Hematopoietic multipotent progenitor cell treated with erythropoietin and hydrocortisone succinate and interleukin-3 and kit ligand, for 8 days (in vitro differentiated cells): ENCODE measurements at places on chromosomes 1 and 21.

- no peak for DNase-seq
Observed at GRCh38 chr1:9349331-9349851, 56.7 kb downstream of the SPSB1 start.

DNA sequence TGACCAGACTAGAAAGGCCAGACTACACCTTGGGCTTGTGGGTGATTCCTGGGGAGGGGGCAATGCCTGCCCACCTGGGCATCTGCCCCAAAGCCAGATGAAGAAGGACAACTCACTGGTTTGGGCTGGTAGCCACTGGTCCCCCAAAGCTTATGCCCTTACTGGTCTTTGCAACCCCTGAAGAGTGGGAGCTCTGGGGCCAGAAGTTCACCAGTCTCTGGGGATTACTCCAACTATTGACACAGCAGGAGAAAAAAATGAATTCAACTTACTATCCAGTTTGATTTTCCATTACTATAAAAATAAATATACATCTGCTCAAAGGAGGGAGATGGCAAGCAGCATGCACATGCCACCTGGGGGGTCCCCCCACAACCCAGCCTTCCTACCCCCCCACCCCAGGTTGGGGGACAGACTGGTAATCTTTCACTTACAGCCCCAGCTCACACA, 2.6 kb downstream of the AHDC1 start:
- no peak for DNase-seq

DNA sequence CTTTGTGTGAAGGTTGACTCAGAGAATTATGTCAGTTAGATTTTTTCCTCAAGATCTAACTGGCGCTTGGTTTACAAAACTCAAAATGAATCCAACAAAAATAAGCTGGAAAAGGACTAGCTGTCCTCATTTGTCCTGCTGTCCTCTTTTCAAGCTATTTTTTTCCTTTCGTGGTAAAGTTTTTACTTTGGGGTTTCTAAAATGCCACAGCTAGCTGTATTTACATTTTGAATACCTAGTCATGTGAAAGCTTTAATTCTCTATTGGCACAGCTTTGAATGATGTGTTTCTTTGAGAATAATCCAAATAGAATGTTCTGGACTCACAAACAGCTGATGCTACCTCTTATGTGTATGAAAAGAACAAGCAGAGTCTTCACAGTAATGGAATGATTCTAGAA, 673.6 kb upstream of the NR5A2 start:
- no peak for DNase-seq

GRCh38 chr1:206947255-206947654, 989 bp upstream of the PIGR start:
- DNase-seq = no peak

DNA sequence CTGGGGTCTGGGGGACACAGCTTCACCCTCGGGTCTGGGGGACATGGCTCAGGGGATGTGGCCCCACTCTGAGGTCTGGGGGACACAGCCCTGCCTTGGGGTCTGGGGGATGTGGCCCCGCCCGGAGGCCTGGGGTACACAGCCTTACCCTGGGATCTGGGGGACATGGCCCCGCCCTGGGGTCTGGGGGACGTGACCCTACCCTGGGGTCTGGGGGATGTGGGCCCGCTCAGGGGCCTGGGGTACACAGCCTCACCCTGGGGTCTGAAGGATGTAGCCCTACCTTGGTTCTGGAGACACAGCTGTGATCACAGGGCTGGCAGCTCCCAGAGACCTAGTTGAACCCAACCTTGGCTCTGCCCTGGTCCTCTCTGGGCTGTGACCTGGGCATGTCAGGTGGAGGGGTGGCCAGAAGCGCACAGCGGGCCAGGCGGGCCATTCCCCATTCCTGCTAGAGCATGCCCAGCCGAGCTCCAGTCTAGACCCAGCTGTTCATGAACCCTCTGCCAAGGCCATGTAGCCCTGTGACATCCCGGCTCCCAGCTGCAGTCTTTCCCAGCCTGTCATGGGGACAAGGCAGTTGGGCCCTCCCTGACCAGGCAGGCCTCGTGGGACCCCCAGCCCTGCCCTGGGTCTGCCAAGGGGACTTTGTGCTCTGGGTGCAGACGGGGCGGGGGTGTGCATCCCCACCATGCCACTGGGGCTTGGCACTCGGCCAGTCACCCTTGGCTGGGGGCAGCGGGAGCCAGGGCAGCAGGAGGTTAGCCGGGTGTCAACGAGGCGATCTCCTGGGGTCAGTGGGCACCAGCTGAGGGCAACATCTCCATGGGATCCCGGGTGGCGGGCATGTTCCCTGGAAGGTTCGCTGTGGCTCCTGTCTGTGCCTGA, 43.9 kb downstream of the WNT9A start:
- DNase-seq = no peak

DNA sequence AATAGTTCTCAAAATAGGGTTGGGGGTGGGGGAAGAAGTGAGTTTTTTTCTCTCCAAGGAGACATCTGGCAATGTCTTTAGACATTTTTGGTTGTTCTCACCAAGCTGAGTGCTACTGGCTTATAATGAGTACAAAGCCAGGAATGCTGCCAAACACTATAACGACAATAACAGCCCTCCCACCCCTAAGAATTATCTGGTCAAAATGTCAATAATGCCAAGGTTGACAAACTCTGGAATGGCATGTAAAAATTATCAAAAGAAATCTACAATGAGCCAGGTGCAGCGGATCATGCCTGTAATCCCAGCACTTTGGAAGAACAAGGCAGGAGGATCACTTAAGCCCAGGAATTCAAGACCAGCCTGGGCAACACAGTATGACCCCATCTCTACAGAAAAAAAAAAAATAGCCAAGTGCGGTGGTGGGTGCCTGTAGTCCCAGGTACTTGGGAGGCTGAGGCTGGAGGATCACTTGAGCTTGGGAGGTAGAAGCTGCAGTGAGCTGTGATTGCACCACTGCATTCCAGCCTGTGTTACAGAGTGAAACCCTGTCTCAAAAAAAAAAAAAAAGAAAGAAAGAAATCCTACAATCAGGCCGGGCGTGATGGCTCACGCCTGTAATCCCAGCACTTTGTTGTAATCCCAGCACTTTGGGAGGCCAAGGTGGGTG, 2.5 kb downstream of the ATP5PF start:
- no peak for DNase-seq

DNA sequence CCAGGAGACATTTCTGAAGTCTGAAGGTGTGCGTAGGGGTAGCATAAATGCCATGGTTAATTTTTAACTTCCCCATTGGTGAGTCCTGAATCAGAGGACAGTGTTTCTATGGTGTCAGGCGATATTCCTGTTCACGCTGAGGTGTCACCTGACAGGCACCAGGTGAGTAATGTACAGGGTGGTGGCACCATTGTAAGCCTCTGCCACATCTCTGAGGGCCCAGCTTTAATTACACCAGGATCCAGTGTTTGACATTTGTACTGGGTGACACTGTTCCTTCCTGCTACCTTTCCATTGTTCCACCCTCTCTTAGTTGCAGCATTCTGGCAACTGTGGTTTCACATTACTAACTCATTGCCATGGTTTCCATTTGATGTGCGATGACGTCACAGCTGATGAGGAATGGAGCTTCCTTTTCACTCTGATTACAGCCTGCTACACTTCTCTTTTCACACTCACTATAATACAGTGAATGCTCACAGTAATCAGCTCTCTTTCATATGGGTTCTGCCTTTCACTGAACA, 40.6 kb upstream of the MARK1 start:
- no peak for DNase-seq

GRCh38 chr1:6904476-6905170, 119.4 kb downstream of the CAMTA1 start:
- DNase-seq = no peak

DNA sequence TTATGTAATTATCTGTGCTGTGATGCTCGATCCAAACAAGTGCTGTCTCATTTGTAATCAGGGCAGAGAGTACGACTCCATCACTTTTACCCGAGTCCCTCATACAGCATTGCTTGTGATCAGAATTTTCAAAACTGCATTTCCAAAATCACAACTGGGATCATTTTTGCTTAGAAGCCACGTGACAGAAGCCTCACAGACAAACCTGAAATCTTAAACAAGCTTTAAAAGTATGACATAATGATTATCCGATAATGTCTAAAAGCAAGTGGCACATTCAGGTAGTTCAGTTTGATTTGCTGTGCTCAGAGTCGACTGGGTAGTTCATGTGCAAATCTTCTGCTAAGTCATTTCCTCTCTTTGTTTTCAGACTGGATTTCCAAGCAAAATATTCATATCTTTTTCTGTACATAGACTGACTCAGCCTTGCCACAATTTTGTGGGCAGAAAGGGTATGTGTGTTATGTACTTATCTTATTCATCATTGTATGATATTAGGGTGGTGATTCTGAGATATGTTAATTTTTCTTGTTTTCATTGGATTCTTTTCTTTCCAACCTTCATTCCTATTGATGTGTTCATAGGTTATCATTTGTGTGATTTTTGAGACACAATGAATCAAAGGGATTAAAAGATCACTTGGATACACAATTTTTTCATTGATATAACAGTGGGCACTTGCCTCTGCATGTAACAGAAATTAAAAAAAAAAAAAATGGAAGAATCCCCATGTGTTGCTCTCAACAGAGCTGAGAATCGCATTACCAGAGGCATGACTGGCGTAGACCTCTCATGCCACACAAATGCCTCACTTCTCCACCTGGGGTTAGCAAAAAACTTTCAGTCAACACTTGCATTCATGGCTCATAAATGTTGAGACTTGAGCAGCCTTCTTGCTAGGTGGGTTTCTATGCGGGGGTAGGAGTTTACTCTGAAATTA, 355.7 kb downstream of the LTN1 start:
- DNase-seq = peak; percentile 59

DNA sequence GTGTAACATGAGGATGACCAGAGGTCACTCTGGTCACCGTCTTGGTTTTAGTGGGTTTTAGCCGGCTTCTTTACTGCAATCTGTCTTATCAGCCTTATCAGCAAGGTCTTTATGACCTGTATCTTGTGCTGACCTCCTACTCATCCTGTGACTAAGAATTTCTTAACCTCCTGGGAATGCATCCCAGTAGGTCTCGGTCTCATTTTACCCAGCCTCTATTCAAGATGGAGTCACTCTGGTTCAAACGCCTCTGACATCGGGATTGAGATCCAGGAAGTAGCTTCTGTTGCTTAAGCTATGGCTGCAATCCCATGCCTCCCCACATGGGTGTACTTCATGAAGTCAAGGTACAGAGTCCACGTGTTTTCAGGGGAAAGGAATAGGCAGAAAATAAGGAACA, 19.9 kb downstream of the FMN2 start:
- no peak for DNase-seq

DNA sequence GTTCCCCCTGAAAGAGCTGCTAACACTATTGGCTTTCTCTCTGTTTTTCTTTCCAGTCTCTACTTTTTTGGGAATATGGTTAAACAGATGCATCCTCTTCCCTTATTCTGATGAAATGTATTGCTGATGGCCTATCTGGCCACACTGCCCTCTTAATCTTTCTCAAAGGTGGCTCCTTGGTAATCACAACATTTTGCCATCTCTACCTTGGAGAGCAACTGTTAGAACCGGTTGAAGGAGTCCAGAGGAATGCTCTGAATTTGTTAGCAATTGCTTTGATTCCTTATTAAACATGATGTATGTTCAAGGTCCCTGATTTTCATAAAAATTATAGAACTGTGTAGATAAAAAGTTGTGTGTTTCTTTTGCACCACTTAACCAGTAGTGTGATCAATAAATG, 50.1 kb upstream of the ARID1A start:
- no peak for DNase-seq

DNA sequence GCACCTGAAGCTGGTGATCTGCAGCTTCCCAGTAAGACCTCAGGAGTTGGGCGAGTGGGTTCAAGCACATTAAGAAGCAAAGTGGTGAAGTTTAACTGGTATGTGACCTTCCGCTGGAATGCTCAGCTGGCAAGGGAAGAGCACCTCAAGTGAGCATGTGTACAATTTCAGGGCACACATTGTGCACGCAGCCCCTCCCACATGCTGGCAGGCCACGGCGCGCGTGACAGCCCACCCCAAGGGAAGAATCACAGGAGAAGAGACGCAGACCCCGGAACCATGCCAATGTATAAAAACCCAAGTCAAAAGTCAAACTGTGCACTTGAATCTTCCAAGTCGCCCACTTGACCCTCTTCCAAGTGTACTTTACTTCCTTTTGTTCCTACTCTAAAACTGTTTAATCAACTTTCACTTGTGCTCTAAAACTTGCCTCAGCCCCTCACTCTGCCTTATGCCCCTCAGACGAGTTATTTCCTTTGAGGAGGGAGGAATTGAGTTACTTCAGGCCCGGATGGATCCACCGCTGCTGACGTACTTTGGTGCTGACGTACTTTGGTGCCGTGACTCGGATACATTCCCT, 20.0 kb downstream of the LRRC3 start:
- no peak for DNase-seq

DNA sequence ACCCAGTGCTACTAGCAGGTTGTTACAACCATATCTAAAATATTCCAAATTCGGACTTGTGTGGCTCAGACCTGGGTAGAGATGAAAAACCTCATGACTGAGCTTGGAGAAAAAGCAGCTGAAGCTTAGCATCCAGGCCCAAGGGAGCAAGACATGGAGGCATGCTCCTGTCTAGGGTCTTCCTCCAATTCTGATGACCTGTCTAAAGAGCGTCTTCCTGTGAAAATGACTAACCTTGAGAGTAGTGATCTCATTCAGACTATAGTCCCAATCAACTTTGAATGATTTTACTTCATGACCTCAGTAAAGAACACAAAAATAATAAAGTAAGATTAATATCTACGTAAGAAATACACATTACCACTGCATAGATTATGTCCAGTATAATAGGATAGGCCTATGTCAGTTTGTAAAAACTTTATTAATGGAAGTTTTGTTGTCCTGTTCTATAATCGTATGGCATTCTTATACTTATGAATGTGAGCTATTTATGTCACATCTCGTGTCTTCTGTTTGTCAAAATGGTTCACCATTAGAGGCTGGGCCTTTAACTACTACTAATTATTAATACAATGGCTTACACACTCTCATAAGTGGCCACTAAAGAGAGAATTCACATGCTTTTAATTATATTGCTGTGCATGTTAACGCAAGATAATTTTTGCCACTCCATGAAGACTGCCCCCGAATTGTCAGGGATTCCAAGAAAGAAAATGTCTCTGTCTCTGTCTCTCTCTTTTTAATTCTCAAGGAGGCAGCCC, 201.3 kb downstream of the NCAM2 start:
- DNase-seq = no peak

DNA sequence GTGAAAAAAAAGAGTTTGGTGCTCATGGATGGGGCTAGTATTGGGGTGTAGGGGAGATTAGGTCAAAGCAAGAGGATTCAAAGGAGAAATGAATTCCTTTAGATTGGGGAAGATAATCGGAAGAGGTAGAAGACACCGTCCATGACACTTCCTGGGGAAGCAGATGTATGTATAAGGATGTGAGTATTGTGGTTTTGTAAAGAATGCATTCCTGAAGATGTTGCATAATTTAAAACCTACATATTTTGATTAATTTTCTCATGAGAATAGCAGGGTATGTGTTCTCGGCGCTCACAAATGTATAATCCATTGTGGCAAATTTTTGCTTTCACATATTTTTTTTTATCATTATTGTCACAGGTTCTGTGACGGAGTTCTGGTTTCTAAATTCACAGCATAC, 5.5 kb upstream of the LGALS8 start:
- no peak for DNase-seq

GRCh38 chr1:212935387-212935981, 14.9 kb upstream of the VASH2 start:
- peak; percentile 17 for DNase-seq

- peak; percentile 78 for DNase-seq
Observed at GRCh38 chr1:234544087-234544579, 65.2 kb upstream of the TARBP1 start.

GRCh38 chr1:216181590-216181989, 241.7 kb downstream of the USH2A start:
- no peak for DNase-seq

GRCh38 chr1:27666791-27667254, 5.2 kb downstream of the IFI6 start:
- DNase-seq = peak; percentile 57

- no peak for DNase-seq
Observed at GRCh38 chr1:72023063-72023930, 259.0 kb downstream of the NEGR1 start.
